ENCODE measurements at places on chromosomes 7 and 10.
A peak's percentile ranks its signal among the peaks of the same experiment; 100 is the strongest.

DNA sequence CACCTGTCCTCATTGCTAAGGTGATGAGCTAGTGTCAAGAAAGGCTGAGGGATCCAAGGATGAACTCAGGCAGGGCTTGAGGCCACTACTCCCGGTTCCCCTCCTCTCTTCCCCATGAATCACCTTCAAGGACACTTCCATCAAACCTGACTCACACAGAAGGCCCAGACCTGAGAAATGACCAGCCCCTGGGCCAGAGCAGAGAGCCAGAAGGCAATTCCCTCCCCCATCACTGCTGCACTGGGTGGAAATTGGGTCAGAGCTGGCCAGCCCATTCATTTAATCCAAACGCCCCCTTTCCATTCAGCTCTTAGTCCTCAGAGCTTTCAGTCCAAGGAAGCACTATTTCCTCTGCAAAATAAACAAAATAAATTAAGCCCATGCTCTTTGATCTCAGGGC lies 182.0 kb downstream of the KCNMA1 start:
- no peak for DNase-seq

GRCh38 chr10:109947111-109947920 lies 24.0 kb upstream of the XPNPEP1 start:
- no peak for DNase-seq

DNA sequence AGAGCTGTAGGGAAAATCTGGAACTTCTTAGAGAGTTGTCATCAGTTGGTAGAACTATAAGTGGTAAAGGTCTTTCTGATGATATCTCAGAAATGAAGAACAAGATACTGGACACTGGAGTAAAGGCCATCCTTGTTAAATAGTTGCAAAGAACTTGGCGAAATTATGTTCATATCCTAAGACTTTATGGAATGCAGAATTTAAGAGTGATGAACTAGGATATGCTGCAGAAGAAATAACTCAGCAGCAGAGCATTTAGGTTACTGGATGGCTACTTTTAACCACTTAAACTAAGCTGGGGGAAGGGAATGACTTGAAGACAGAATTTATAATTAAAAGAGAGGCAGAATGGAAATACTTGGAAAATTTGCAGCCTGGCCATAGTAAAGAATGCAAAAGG lies 23.7 kb downstream of the PTEN start:
- no peak for DNase-seq

DNA sequence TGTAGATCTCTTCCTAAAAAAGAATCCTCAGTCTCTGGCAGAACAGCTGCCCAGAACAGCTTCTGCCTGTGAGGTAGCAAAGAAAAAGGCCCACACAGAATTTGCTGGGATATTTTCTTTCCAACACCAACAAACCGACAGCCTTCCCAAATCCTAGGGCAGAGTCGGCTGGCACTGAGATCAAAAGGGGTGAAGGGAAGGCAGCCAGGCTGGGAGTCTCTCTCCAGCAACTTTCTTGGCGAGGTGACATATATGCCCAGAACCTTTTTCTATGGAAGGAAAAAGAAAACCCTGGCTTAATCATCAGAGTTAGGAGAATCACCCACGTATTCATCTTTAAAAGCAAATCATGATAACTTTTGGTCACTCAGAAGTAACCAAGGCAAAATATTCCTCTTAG lies 279.6 kb downstream of the DNAJB6 start:
- DNase-seq: no peak

GRCh38 chr7:50660040-50660829 lies 95.0 kb upstream of the DDC start:
- peak; percentile 53 for DNase-seq

GRCh38 chr10:61047081-61047480 lies 103.1 kb upstream of the RHOBTB1 start:
- DNase-seq: no peak
